ENCODE measurements at places on chromosomes 1 and 21. TPM values are rescaled to one million over a fixed set of nuclear protein-coding genes. Genes with fewer than 3 reads are reported as not detected.

PRAMEF15 gene
- not detected for total RNA-seq

PTPRU gene
- total RNA-seq, result 16.1 TPM

HPCAL4 gene
- total RNA-seq, result not detected

MTARC2 gene
- total RNA-seq, result 1.3 TPM

NPR1 gene
- total RNA-seq, result not detected

FMO2 gene
- not detected for total RNA-seq

MRPS15 gene
- total RNA-seq, result 166 TPM

MIXL1 gene
- total RNA-seq, result not detected

CAMK1G gene
- total RNA-seq, result not detected

LCE3E gene
- 2.0 TPM for total RNA-seq

KCNJ10 gene
- not detected for total RNA-seq

KLF17 gene
- total RNA-seq, result not detected

RGS13 gene
- total RNA-seq, result not detected

ELAPOR1 gene
- total RNA-seq, result 0.75 TPM

PLA2G2D gene
- not detected for total RNA-seq

TOR1AIP1 gene
- 46.5 TPM for total RNA-seq

MANEAL gene
- 0.39 TPM for total RNA-seq

OR2M4 gene
- total RNA-seq, result not detected

DUSP10 gene
- 12.8 TPM for total RNA-seq

LRRC53 gene
- total RNA-seq, result not detected

SELENBP1 gene
- 1.6 TPM for total RNA-seq

CRYBG2 gene
- 5.6 TPM for total RNA-seq

IPO13 gene
- 32.9 TPM for total RNA-seq

GSTM1 gene
- 19.5 TPM for total RNA-seq

MYOM3 gene
- 0.07 TPM for total RNA-seq

COL8A2 gene
- 0.78 TPM for total RNA-seq

GUCA2B gene
- not detected for total RNA-seq

GSTM5 gene
- total RNA-seq, result not detected

TMEM200B gene
- total RNA-seq, result 8.7 TPM

FCGR1A gene
- total RNA-seq, result not detected
